Astrocyte (in vitro differentiated cells and primary cell): ENCODE measurements at places on chromosomes 1 and 21. TPM values are rescaled to one million over a fixed set of nuclear protein-coding genes. Genes with fewer than 3 reads are reported as not detected.

DNA sequence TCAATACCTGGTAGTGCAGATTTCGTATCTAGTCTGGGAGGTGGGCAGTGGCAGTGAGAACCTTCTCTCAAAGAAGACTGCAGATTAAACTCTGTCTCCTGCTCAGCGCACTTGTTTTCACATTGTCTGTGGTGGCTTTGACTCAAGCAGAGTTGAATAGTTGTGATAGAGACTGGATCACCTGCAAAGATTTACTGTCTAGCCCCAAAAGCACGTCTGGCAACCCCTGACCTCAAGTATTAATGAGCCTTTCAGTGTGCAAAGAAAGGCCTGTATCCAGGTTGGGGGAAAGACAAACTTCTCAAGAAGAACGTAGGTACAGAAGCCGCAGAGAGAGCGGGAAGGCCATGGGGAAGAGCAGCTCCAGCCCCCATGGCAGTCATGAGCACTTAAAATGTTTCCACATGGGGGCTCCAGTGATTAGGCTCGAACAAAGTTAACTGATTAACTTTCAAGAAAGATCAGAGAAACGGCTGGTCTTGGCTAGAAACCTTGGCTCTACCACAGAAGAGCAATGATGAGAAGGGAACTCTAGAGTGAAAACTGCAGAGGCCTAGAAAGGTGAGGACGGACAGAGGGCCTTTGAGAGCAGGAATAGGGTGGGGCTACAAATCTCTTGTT, 15.2 kb downstream of the HENMT1 start:
- no peak overlapping the region for H3K4me3 ChIP-seq
- H3K4me1 ChIP-seq: no peaks in the 10 kb centered on the region
- H3K27ac ChIP-seq: no peak overlapping the region
- no peak for DNase-seq
- no peaks in the 10 kb centered on the region for H3K36me3 ChIP-seq
- no peaks in the 10 kb centered on the region for H3K27me3 ChIP-seq

- no peaks in the 10 kb centered on the region for H3K27me3 ChIP-seq
- no peak overlapping the region for H3K4me3 ChIP-seq
- no peaks in the 10 kb centered on the region for H3K4me1 ChIP-seq
- H3K36me3 ChIP-seq: no peaks in the 10 kb centered on the region
Measured at GRCh38 chr1:165473081-165473480, 28.2 kb upstream of the RXRG start.

DNA sequence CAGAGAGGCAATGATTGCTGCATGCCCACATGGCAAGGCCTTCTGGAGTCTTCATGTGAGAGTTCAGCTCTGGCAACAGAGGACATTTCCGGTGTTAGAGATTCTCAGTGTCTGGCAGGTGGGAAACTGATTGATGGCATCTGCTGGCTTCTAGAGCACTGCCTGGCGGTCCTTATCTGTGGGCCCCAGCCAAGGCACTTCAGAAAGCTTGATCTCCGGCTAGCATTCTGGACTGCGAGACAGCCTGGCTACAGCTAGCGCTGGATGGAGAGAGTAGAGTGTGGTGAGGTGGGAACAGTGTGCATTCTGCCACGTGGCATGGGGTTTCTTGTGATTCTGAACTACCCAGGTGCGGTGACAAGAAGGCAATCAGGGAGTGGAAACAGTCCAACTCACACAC, 9.4 kb downstream of the ZNF678 start:
- DNase-seq: no peak
- H3K36me3 ChIP-seq: no peaks in the 10 kb centered on the region
- H3K4me3 ChIP-seq: no peak overlapping the region
- H3K27me3 ChIP-seq: no peaks in the 10 kb centered on the region

GRCh38 chr1:159318784-159319551, 16.8 kb downstream of the FCER1A start:
- H3K27me3 ChIP-seq: no peaks in the 10 kb centered on the region
- H3K4me3 ChIP-seq: no peak overlapping the region
- no peak overlapping the region for H3K27ac ChIP-seq
- no peaks in the 10 kb centered on the region for H3K4me1 ChIP-seq
- H3K36me3 ChIP-seq: no peaks in the 10 kb centered on the region

GRCh38 chr1:91761295-91761721, 124.6 kb downstream of the TGFBR3 start:
- no peak overlapping the region for H3K27ac ChIP-seq
- no peak overlapping the region for H3K4me3 ChIP-seq
- H3K4me1 ChIP-seq: no peaks in the 10 kb centered on the region
- H3K27me3 ChIP-seq: no peaks in the 10 kb centered on the region

DNA sequence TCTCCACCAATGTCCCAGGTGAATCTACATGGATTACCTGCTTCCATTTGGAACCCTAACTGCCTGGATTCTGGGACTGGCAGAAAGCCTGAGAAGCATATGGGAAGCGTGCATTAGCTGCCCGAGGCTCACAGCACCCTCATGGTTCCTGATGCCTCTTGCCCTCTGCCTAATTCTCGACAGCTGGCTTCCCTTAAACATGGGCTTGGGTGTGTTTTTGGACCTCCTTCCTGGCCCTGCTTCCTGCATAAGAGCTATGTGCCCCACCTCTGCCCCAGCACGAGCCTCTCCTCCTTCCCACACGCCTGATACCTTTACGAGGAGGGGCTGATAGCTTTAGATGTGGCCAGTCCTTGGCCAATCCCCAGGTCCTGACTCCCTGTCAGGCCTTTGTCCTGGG, 152.4 kb upstream of the HMGB4 start:
- peaks cover 2% of the 10 kb centered on the region for H3K36me3 ChIP-seq
- H3K4me1 ChIP-seq: peaks cover 16% of the 10 kb centered on the region
- H3K27me3 ChIP-seq: no peaks in the 10 kb centered on the region
- no peak overlapping the region for H3K27ac ChIP-seq

DNA sequence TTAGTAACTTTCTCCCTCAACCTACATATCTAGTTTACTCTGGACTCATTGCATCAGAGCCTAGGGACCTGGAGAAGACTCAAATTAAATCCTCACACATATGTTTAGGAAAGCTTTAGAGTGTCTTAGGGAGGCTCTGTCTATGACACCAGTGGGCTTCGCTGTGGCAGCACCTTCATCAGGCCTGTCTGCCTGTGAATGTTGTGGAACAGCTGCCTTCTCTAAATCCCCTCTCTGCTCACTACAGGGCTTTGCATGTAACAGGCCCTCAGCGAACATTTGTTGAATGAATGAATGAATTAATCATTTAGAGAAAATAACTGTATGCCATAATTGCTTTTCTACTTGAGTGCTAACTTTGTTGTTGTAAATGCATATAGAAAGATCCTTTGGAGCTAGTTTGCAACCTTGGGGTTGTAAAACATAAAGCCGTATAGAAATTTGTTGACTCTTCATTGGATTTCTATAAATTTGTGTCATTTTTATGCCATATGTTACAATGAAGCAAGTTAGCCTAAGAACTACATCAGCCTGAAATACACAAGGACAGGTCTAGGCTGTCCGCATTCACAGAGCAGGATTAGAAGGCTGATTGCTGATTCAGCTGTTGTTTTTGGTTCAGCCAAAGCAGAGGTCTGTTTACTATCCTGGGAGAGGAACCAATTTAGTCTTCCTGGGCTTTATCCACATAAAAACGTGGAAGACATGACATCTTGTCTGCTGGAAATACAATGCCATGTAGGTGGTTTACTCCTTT, 238.0 kb downstream of the ASTN1 start:
- DNase-seq: no peak
- H3K4me3 ChIP-seq: no peak overlapping the region
- no peak overlapping the region for H3K27ac ChIP-seq
- H3K36me3 ChIP-seq: no peaks in the 10 kb centered on the region
- no peaks in the 10 kb centered on the region for H3K27me3 ChIP-seq

DNA sequence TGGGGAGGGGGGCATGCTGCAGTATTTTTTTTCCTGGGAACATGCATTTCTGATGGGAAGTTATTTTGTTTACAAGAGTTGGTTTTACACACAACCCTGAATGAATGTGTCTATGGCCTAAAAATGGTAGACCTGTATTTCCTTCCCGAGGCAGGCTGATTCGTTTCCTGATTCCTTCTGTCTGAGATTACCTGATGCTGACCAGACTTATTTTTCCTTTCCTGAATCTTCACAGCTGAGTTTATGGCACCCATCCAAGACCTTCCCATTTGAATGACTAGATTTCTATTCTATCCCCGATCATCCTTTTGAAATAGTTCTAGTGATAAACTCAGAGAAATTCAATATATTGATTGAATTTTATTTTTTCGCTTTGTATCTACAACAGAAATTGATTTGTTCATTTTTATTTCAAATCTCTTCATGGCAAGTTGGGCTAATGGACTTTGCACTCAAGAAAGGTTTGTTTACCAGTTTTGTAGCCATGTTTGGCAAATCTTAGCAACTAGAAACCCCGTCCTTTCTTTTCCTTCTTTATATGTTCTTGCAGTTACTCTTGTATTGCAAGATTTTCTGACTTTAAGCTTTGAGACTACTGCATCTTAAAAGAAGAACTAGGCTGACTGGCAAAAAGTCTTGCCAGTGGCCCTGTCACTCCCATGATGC, 15.9 kb upstream of the PLEKHM2 start:
- no peaks in the 10 kb centered on the region for H3K36me3 ChIP-seq
- no peaks in the 10 kb centered on the region for H3K27me3 ChIP-seq
- H3K4me3 ChIP-seq: no peak overlapping the region
- DNase-seq: no peak

DNA sequence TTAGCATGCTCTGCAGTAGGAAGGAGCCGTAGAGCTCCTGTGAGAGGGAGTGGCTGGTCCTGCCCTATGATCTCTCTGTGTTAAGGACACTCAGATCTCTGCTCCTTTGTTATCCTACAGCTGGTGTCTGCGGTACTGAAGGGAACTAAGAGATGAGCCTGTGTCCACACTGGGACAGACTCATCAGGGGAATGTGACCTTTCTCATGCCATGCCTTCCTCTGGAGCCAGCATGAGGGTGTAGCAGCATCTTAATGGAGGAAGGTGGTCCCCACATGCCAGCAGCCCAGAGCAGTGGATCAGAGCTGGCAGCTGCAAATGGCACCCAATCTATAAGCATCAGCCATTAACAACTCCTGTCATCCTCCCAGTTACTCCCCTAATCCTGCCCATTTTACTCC, 24.7 kb upstream of the GUCA2B start:
- H3K36me3 ChIP-seq: no peaks in the 10 kb centered on the region
- H3K27ac ChIP-seq: no peak overlapping the region
- peaks cover 5% of the 10 kb centered on the region for H3K27me3 ChIP-seq
- DNase-seq: no peak
- no peak overlapping the region for H3K4me3 ChIP-seq
- H3K4me1 ChIP-seq: no peaks in the 10 kb centered on the region

DNA sequence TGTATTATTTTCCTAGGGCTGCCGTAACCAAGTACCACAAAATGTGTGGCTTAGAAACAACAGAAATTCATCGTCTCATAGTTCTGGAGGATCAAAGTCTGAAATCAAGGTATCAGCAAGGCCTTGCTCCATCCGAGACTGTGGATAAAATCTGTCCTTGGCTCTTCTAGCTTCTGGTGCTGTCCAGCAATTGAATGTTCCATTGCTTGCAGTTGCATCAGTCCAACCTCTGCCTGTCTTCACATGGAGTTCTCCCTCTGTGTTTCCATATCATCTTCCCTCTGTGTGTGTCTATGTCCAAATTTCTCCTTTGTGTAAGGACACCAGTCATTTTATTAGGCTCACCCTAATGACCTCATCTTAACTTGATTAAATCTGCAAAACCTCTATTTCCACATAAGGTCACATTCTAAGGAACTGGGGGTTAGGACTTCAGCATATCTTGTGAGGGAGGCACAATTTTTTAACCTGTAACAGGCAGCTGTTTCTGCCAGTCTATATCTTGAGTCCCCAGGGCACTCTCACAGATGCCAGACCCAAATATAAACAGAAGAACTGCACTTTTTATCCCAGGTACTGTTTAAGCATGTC, 84.2 kb downstream of the ERG start:
- H3K36me3 ChIP-seq: no peaks in the 10 kb centered on the region
- no peaks in the 10 kb centered on the region for H3K4me1 ChIP-seq
- no peak for DNase-seq

- no peaks in the 10 kb centered on the region for H3K4me1 ChIP-seq
- H3K27ac ChIP-seq: no peak overlapping the region
- H3K4me3 ChIP-seq: no peak overlapping the region
- DNase-seq: peak; percentile 70
- H3K36me3 ChIP-seq: no peaks in the 10 kb centered on the region
Measured at GRCh38 chr1:97252076-97252475, 530.5 kb downstream of the PTBP2 start.

- no peak overlapping the region for H3K27ac ChIP-seq
- H3K36me3 ChIP-seq: no peaks in the 10 kb centered on the region
- no peak overlapping the region for H3K4me3 ChIP-seq
- H3K27me3 ChIP-seq: peaks cover 5% of the 10 kb centered on the region
Measured at GRCh38 chr1:52590266-52590665, 11.9 kb upstream of the GPX7 start.

DNA sequence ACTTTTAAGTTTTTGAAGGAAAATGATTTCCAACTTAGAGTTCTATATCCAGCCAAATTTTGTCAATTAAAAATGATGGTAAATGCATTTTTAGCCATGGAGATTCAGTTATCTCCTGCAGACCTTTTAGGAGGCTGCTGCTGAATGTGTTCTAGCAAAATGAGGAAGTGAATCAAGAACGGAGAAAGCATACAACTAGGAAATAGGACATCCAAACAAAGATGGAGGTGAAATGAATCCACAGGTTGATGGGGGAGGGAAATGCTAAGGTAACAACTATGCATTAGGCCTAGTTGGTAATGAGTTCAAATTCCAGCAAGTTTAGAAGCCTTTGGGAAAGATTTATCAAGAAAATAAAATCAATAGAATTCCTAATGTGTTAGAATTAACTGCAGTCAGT, 80.5 kb downstream of the FNBP1L start:
- H3K27ac ChIP-seq: no peak overlapping the region
- H3K4me1 ChIP-seq: no peaks in the 10 kb centered on the region
- H3K4me3 ChIP-seq: no peak overlapping the region
- no peaks in the 10 kb centered on the region for H3K36me3 ChIP-seq
- no peak for DNase-seq

The SHE gene
- not detected in 2 replicates for total RNA-seq

The OLIG2 gene
- total RNA-seq: 2.5 and 2.6 TPM in 2 replicates

The KCNK1 gene
- 5.7 and 6.0 TPM in 2 replicates for total RNA-seq

The SPRR2B gene
- total RNA-seq: not detected in 2 replicates

The BSND gene
- not detected in 2 replicates for total RNA-seq

The CFAP141 gene
- total RNA-seq: not detected in 2 replicates

The SLC25A34 gene
- total RNA-seq: 0.73 and 1.0 TPM in 2 replicates

The KCND3 gene
- total RNA-seq: 0.43 TPM in 2 replicates

The SLAMF6 gene
- total RNA-seq: not detected in 2 replicates

The SH3GLB1 gene
- 138 and 147 TPM in 2 replicates for total RNA-seq
